ENCODE measurements at places on chromosomes 13 and 19. TPM values are rescaled to one million over a fixed set of nuclear protein-coding genes. Genes with fewer than 3 reads are reported as not detected.

KLK14 gene
- polyA plus RNA-seq: 0.06 TPM

GNG7 gene
- 0.22 TPM for polyA plus RNA-seq

- DNase-seq: no peak
These were observed 41.3 kb upstream of the NPAS1 start for GRCh38 chr19:46978171-46978869.

- no peak for DNase-seq
These were observed 7.8 kb downstream of the PNMA8A start for GRCh38 chr19:46463516-46463915.

GRCh38 chr13:111460548-111461444 lies 140.4 kb downstream of the TEX29 start:
- DNase-seq: no peak
